Epithelial cell of proximal tubule (primary cell): ENCODE measurements at places on chromosomes 5 and 9. TPM values are rescaled to one million over a fixed set of nuclear protein-coding genes. Genes with fewer than 3 reads are reported as not detected.

DNA sequence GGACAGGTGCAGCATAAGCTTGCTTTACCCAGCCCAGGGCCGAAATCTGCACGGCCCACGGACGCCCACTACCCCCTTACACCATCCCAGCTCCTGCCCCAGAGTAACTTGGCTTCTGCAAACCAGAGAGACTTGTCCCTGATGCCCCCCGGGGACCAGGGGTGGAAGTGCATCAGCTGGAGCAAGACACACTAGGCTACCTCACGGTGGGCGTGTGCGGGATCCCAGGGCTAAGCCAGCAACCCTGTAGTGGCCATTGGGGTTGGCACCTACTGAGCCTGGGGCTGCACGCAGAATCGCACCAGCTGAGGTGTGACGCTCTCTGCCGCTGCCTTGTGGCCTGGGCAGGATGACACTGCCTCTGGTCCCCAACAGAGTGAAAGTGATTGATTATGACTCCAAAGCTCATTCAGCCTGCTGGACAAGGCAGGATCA, 6.1 kb upstream of the ZNF79 start:
- DNase-seq, result no peak

NMUR2 gene
- 0.22 TPM in 1 of 2 replicates, not detected in the other for total RNA-seq

- no peak for DNase-seq
These were observed 75.6 kb upstream of the PRSS3 start for GRCh38 chr9:33719581-33720374.

DNA sequence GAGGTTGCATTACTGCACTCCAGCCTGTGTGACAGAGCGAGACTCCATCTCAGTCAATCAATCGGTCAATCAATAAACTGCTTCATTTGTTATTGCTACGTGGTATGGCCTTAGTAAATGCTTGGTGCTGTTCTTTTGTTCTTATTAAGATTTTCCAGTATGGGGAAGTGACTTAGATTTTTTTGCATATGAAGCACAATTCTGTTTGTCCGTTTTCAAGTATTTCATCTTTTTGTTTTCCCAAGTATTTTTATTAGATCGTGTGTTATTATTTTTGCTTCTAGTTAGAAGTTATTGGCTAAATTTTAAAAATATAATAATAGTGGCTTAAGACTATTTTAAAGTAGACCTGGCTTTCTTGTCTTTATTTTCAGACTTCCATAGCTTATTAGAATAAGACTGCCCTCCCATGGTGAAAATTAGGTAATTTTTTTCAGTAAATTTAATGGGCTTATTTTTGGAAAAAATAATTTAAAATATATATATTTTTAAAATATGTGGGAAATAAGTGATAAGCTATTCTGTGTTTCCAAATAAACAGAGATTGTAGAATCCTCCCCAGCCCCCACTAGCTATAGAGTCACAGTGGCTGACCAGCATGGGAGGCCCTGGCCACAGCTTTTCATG, 14.7 kb upstream of the OMD start:
- DNase-seq, result no peak

GRCh38 chr9:25678846-25679360, 659 bp upstream of the TUSC1 start:
- no peak for DNase-seq

PTPN3 gene
- total RNA-seq, result 33.0 and 53.0 TPM in 2 replicates

DNA sequence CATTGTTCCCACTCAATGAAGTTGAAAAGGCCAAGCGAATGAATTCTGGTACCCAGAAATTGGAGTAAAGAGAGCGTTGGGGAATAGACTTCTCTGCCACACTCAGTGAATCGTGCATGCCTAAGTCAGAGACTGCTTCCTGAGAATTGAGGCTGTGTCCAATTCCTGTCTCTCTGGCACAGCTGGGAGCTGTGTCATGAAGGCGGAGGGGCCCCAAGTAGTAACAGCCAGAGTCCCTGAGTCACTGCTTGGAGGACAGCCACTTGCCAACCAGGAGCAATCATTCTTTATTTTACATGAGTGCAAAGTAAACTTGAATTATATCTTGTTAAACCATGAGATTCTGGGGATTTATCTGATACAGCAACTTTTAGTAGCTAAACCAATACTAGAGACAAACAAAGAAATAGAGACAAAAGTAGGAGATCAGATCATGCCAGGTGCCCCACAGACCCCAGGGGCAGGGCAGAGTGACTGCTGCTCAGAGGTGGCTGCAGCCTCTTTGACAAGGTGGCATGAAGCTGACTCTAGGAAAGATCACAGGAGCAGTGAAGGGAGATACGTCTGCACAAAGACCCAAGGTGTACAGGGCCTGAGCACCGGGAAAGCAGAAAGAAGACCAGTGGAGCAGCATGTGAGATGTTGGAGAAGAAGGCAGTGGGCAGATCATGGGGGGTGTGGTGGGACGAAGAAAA, 246.0 kb downstream of the GADD45G start:
- DNase-seq, result no peak

PCDHA6 gene
- total RNA-seq, result not detected in 2 replicates

DNA sequence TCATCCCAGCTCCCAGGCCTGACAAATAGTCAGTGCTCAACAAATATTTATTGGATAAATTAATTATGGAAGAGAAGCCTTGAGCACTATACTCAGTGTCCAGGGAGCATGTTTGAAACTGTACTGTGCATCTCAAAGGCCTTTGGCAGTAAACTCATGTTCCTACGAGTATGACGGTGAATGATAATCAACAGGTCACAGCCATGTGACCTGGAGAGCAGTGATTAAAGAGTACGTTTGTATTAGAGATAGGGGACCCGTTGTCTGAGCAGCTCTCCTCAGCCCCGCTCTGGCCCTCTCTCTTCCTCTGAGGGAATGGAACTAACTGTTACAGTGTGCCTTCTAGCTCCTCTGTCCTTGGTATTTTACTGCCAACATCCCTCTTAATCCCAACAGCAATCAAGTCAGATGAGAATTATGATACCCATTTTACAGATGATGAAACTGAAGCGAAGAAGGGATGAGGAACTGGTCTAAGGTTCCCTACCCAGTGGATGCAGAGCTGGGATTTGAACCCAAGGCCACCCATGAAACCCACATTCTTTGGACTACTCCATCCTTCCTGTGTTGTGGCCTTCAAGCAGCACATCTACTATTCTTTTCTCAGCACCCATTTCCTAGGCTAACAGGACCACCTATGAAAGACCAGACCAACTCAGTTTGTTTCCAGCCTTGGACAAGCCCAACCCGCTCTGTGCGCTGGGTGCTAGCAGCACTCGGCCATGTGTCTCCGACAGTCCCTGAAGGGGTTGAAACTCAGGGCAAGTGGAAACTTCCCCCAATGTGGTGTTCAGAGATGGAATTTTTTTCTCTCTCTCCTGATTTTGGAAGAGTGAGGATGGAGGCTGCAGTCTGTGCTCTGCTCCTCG, 34.9 kb downstream of the SPRY4 start:
- no peak for DNase-seq

DNA sequence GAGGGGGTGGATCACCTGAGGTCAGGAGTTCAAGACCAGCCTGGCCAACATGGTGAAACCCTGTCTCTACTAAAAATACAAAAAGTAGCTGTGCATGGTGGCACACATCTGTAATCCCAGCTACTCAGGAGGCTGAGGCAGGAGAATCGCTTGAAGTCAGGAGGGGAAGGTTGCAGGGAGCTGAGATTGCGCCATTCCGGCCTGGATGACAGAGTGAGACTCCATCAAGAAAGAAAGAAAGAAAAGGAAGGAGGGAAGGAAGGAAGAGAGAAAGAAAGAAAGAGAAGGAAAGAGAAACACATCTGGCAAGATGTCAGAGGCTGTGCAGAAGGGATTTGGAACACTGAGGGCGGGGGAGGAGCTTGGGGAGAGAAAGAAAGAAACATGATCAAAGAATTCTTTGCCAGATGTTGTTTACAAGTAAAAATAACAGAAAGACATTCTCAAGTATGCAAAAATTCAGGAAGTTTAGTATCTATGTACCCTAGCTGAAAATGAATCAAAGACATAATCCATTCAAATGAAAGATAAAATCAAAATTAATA, 93.7 kb downstream of the AK8 start:
- DNase-seq, result no peak

NPR3 gene
- 0.14 and 0.29 TPM in 2 replicates for total RNA-seq

DNA sequence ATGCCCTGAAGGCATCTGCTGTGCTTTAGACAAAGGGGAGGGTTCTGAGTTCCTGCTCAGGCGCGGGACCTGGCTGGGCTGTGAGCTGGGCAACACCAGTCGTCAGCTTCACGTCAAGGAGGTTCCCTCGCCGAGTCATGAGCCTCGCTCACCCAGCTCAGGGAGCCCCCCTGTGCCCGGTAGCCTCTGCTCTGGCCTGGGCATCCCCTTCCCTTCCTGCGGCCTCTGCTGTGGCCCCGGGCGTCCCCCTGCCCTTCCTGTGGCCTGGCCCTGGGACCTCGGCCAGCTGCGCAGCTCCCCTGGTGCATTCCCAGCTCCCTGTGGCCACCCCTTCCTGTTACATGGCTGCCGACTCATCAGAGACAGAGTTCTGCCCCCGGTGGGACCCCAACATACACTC, 29.8 kb downstream of the TERT start:
- no peak for DNase-seq

DNA sequence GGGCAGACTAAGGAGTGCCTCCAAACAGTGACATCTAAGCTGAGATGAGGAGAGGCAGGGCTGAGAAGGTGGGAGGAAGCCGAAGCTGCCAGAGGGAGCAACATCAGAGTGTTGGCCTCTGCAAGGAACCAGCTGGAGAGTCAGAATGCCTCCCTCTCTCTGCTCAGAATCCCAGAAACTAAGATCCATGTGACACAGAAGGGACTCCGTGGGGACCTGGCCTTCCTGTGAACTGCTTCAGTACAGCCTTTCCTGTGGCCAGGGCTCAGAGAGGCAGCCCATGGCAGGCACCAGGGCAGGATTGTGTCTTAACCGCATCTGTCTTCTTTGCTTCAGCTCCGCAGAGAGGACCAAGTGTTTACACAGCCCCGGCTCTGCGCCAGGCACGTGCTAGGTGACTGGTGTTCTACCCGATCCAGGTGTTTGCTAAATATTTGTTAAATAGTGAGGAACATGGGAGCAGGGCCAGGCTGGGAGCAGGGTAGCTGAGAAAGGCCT, 33.5 kb downstream of the KCNMB1 start:
- no peak for DNase-seq

LOX gene
- total RNA-seq, result 6.1 and 14.9 TPM in 2 replicates

- DNase-seq, result no peak
These were observed 58.1 kb downstream of the TJP2 start for GRCh38 chr9:69232135-69232534.

DNA sequence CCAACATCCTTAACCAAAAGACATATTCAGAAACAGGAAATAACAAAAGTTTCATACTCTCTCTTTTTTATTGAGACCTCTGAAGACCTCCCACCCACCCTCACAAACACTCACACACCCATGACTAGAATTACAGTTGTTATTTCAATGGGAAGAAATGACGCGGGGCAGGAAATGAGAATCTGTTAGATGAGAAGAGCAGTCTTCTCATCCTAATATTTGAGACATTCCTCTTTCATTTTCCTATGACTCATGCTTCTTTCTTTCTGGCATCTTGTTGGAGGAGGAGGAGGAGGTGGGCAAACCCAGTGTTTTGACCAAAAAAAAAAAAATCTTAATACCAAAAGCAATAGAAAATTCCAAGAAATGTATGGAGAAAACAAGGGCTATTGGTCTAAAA, 179.5 kb upstream of the TARS1 start:
- no peak for DNase-seq

DNA sequence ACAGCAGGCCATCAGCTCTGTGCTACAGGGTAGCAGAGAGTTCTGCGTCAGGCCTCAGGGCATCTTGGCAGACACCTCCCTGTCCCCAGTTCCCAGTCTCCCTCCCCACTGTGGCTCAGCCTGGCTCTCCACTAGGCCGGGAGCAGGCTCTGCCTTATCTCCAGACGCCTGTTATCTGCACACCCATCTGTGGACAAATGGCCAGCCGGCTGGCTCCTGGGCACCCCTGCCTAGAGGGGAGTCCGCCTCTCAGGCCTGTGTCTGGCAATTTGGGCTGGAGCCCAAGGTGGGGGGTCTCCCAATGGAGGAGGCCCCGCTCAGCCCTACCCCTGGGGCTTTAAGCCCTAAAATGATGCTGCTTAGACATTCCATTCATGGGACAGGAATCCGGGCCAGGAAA, 39.2 kb upstream of the HAND1 start:
- no peak for DNase-seq

INSYN2B gene
- total RNA-seq, result 1.7 and 2.0 TPM in 2 replicates

SCAMP1 gene
- 23.1 and 23.9 TPM in 2 replicates for total RNA-seq

DNA sequence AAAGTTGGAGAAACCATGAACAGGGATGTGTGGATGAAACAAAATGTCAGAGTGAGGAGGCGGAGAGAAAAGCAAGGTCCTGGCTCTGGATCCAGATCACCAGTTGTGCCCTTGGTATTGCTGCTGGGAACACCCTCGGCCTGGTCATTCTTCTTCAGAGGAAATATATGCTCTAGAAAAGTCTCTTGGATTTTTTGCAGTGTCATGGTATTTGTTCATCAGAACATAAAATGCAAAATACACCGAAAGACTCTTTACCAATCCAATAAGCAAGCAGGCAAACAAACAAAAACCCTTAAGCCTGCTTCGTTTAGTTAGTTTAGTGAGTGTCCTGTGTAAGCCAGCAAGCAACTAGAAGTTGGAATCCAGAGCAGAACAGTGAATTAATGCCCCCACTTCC, 88.7 kb upstream of the CDH6 start:
- DNase-seq, result no peak

DNA sequence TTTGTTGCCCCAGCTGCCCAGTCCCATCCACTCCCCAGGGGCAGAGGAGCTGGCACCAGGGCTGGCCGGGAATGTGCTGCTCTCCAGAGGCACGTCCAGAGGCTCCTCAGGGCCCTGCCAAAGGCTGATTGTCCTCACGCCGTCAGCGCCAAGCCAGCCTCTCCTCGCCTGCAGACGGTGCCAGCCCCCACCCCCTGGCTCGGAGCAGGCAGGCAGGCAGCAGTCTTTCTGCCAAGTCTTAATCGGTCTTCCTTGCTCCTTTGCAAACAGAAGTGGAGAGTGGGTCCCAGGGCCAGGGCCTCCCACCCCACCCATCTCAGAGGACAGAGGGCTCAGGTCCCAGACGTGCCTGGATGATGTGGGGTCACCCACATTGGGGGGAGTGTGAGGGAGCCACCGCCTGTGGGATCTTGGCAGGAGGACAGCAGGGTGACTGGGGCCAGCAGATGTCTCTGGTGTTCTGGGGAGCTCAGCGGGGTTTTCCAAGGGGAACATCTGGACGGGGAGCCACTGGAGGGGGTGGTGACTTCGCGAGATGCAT, 36.3 kb downstream of the FAM163B start:
- DNase-seq, result no peak

CDH18 gene
- not detected in 2 replicates for total RNA-seq

BARX1 gene
- total RNA-seq, result not detected in 2 replicates

PCDHB7 gene
- not detected in 2 replicates for total RNA-seq

DNA sequence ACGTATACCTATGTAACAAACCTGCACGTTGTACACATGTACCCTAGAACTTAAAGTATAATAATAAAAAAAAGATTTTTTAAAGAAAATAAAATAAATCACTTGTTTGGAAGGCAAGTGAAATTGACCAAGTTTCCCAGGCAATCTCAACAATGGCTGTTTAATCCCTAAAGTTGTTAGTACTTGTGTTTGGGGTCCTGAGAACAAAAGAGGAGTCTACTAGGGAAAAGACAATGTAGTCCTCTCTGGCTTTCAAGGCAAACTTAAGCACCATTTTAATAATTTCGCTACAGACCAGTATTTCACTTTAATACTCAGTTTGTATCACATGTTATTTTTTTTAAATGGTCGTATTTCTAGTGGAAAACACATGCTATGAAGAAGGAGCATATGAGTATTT, 14.2 kb downstream of the CEMIP2 start:
- no peak for DNase-seq

ZDHHC21 gene
- total RNA-seq, result 5.1 and 11.3 TPM in 2 replicates

IRX1 gene
- 18.0 and 22.1 TPM in 2 replicates for total RNA-seq

GRCh38 chr9:93295456-93296076, 111.6 kb downstream of the WNK2 start:
- DNase-seq, result no peak

MARCOL gene
- not detected in 2 replicates for total RNA-seq

CDKN2B-AS1 gene
- 0.87 TPM in 1 of 2 replicates, not detected in the other for total RNA-seq
